ENCODE measurements at places on chromosomes 13 and 19.

- no peak for DNase-seq
These were observed 2.2 kb downstream of the FFAR1 start for GRCh38 chr19:35349614-35350521.

DNA sequence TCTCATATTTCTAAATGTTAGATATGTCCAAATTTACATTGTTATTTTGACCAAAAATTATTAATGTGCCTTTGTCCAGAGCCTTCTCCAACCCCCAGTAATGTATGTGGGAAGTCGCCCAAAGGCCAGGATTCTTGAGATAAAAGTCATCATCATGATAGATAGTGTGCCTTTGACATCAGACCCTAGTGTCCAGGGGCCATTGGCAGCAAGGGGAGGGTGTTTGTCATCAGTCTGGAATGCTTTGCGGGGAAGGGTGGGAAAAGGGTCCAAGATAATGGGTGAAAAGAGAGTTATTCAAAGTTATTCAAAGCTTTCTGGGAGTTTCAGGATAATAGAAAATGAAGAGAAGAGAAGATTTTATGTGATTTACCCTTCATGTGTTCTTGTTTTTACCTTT, 909.5 kb upstream of the GPC6 start:
- DNase-seq = no peak

- DNase-seq = no peak
These were observed 8.5 kb downstream of the PLEKHA4 start for GRCh38 chr19:48859711-48860572.

GRCh38 chr13:93060144-93060543, 166.5 kb upstream of the GPC6 start:
- no peak for DNase-seq

- DNase-seq = no peak
These were observed 1.6 kb upstream of the RAP2A start for GRCh38 chr13:97432232-97432916.

- no peak for DNase-seq
These were observed 13.3 kb upstream of the RETN start for GRCh38 chr19:7655581-7655980.

DNA sequence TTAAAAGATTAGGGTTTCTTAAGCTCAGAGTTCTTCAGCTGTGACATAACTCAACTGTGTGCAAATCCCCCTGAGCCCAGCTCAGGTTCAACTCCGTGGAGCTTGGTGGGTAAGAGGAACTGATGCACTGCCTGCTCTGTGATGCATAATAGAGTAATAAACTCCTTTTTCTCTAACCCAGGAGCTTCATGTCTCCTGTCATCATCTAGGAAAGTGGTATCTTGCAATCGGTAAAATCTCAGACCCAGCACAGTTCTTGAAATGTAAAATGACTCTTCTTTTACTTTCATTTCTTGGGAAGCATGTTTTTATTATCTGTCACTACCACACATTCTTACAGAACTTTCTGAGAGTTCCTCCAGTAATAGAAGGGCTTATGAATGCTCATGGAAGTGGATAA, 123.8 kb upstream of the PCDH9 start:
- DNase-seq = no peak

- DNase-seq = no peak
These were observed 206.4 kb upstream of the SPRY2 start for GRCh38 chr13:80547341-80547740.

GRCh38 chr19:18220632-18221275, 5.5 kb downstream of the PDE4C start:
- no peak for DNase-seq

DNA sequence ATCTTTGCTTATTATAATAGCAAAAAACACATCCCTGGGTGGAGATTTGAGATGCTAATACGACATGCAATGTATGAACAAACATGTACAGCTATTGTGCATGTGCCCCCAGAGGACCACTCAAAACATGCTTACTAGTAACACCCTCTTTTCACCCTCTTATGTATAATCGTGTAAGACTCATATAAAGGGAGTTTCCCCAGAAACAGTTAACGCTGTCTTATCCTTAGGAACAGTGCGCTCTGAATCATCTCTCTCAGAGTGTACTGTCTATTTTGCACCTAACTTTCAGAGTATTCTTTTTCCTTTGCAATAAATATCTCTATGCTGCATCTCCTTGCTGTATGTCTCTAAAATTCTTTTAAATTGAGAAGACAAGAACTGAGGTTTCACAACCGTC, 2604.0 kb downstream of the PCDH9 start:
- DNase-seq = no peak

- no peak for DNase-seq
These were observed 138.6 kb upstream of the UFM1 start for GRCh38 chr13:38210928-38211596.

DNA sequence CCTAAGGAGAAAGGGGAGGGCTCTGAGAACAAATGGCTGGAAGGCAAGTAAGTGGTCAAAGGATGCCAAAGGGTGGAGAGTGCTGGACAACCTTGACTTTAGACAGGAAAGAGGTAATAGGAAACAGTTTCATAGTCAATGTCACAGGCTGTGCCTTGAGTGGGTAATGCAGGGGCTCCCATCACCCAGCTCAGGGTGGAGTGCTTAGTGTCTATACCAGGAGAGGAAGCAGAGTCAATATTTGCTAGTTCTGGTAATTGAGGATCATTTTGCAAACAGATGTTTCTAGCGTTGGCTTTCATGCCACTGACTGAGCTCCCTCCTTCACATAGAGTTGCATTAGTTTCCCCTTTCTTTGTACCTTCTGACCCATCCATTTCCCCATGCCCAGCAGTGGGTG, 64.6 kb upstream of the KL start:
- DNase-seq = no peak

DNA sequence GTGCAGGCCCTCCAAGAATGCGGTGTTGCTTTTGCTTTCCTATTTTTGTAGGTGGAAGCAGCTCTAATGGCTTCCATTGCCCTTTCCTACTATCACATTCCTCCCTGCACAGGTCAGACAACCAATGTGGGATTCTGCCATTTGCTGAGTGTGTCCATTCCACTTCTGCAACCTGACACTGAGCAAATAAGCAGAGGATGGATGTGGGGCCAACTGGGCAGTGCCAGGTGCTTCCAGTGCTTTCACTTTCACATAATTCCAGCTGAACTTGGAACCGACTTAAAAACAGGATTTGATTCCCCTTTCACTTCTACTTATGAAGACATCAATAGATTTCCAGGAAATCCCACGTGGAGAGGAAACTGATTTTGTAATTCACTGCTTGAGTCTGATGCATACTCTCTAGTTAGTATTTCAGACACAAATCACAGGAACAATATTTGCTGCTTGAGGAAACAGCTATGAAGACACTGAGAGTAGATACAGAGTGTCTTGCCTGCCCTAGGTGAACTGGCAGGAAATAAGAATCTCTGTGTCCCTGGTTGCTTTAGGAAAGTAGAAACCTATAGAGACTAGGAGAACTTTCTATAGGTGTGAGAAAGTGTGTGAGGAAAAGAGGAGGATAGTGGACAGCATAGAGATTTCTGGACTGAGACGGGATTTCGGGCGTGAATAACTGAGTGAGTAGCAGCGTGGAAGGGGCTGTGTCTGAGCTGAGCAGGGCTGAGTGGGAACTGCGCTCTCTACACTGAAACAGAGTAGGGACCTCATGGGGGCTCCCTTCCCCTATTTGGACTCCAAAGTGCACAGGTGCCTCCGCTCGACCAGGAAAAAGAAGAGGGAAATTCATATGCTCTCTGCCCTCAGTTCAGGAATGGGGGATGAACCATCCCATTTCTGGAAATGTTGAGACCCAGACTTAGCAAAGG, 22.5 kb downstream of the LGALS16 start:
- no peak for DNase-seq

GRCh38 chr13:47829690-47830089, 171.4 kb downstream of the SUCLA2 start:
- DNase-seq = no peak

DNA sequence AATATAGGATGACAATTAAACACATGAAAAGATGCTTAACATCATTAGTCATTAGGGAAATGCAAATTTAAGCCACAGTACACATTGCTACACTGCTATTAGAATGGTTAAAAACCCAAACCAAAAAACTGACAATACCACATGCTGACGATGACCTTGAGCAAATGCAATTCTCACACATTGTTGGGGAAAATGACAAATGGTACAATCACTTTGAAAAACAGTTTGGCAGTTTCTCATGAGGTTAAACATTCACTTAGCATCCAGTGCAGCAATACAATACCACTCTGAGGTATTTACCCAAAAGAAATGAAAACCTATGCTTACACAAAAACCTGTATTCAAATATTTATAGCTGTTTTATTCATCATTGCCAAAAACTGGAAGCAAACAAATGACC, 11.3 kb downstream of the FLT3 start:
- DNase-seq = no peak

DNA sequence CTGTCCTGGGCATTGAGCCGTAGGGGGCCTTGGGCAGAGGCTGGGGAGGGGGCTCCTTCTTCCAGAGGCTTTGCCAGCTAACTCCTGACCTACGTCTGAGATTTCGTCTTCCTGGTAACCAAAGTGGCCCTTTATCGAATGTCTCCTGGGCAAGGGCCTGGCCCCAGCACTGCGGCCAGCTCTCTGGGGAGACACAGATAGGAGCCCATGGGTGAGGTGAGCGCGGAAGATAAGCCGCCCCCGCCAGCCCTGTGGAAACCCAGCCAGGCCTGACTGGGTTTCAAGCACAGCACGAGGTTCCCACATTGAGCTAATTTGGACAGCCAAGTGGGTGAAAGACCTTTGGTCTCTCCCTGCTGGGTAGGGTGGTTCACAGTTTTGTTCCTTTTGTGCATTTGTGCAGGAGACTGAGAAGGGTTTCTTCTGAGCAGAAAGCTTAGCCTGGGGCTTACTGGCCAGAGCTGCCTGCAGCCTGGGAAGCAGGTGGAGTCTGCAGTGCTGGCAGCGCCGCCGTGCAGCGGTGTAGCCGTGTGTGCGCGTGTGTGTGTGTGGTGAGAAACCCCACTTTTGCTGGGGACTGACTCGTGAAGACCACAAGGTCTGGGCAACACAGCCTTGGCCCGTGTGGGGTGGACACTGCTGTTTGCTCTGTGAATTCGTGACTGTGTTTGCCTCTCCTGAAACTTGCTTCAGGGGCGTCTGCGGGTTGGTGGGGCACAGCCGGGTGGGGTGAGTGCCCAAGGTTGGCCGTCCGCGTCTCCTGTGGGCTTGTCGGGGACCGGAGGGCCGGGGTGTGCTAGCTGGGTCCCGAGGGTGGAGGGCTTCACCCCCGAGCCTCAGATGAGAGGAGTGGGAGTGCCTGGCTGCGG, 2.5 kb downstream of the BSG start:
- DNase-seq = no peak

DNA sequence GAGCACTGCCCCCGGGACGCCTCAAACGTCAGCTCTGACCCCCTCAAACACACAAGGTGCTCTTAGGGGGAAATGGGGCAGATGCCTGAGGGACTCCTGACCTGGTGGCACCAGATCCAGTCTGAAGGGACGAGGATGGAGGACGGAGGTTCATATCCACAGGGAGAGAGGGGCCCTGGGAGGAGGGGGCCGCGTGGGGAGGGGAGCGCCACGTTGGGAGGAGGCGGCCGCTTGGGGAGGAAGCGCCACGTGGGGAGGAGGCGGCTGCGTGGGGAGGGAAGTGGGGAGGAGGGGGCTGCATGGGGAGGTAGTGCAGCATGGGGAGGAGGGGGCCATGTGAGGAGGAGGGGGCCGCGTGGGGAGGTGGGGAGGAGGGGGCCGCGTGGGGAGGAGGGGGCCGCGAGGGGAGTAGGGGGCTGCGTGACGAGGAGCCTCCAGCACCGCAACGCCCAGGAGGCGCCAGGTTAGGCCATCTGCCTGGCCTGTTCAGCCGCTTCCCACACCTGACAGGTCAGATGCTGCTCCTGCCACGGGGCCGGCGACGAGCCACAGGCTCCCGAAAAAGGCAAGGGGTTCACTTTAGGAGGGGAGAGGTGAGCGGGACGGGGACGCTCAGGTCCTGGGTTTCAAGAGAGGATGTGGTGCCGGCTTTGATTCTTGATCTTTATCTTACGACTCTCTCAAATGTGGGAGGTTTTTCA, 36.7 kb upstream of the C13orf46 start:
- no peak for DNase-seq

GRCh38 chr13:66675620-66676019, 554.5 kb downstream of the PCDH9 start:
- DNase-seq = no peak

GRCh38 chr19:23482829-23483228, 87.6 kb upstream of the ZNF91 start:
- DNase-seq = no peak

DNA sequence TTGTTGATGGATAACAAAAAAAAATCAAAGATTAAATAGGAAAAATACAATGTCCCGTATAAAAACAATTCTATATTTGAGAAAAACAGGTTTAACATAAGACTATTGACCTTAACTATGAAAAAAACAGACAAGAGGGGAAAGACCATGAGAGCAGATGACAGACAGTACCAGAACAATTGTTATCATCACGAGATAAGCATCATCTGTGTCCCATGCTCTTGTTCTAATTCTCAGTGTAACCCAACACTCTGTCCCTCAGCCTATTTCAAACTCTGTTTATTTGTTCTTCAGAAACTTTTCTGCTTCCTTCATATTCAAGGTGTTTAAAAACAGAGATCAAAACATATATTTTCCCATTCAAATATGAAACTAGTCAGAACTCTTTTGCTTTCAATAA, 216.4 kb downstream of the PCDH9 start:
- no peak for DNase-seq

DNA sequence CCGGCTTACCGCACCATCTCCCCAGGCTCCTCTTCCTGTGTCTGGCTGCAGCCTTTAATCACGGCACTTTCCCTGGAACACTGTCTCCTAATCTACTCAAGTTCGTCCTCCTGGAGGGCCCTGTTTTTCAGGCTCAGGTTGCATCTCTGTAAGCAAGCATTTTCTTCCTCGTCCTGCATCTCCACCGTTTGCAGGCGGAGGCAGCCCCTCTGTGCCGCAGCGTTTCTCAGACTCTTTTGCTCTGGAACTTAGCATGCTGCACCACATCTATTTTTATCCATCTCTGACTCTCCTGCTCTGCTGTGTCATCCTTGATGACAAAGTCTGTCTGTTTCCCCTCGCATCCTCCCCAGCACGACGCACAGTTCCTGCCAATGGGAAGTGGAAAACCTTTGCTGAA, 117.5 kb downstream of the ATP8A2 start:
- no peak for DNase-seq
